Upper lobe of right lung (tissue), 1 donor: ENCODE measurements at places on chromosomes 7 and 10. TPM values are rescaled to one million over a fixed set of nuclear protein-coding genes. Genes with fewer than 3 reads are reported as not detected.

DNA sequence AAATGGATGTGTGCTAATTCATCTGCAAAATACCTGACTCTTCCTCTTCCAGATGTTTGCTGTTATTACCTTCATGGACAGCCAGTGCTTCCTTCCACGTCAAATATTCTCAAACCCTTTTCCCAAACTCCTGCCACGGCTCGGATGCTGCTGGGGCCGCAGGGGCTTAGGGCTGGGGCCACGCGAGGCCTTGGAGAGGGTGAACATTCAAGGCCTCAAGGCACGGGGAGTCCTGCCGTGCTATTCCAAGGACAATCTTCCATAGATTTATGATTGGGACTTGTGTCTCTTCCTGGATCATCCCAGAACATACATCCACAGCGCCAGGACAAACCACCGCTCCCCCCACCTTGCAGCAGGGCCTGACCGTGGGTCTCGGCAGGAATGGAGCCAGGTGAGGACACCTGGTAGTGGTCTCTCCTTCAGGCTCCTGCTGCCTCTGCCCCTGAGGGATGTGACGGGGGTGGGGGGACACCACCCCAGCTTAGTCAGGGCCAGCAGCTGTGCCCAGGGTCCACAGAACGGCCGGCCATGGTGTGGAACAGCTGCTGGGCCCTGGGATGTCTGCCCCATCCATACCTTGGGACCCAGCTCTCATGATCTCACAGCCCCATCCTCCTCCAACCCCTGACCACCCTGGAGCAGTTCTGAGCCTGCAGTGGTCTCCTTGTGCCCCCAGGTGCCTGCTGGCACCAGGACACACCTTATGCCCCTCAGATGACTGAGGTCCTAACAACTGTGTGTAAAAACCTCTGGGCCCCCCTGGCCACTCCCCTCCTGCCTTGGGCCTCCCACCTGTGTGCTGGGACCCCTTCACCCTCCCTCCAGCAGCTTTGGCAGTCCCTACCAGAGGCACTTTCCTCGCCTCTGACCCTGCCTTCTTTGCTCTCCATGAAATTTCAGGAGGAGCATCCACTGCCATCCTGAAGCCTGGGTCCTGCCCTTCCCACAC is 16.7 kb downstream of the VIPR2 start:
- no peak overlapping the region for H3K27ac ChIP-seq
- no peaks in the 10 kb centered on the region for H3K4me1 ChIP-seq
- DNase-seq, result no peak
- H3K4me3 ChIP-seq, result no peak overlapping the region
- H3K27me3 ChIP-seq, result peaks cover 15% of the 10 kb centered on the region

- no peaks in the 10 kb centered on the region for H3K36me3 ChIP-seq
- no peak for DNase-seq
- H3K27me3 ChIP-seq, result no peaks in the 10 kb centered on the region
- no peak overlapping the region for H3K4me3 ChIP-seq
- H3K27ac ChIP-seq, result no peak overlapping the region
These were observed 69.0 kb downstream of the FAM107B start for GRCh38 chr10:14705548-14706230.

The ERVW-1 gene
- not detected for total RNA-seq

The SMNDC1 gene
- 35.8 TPM for total RNA-seq

DNA sequence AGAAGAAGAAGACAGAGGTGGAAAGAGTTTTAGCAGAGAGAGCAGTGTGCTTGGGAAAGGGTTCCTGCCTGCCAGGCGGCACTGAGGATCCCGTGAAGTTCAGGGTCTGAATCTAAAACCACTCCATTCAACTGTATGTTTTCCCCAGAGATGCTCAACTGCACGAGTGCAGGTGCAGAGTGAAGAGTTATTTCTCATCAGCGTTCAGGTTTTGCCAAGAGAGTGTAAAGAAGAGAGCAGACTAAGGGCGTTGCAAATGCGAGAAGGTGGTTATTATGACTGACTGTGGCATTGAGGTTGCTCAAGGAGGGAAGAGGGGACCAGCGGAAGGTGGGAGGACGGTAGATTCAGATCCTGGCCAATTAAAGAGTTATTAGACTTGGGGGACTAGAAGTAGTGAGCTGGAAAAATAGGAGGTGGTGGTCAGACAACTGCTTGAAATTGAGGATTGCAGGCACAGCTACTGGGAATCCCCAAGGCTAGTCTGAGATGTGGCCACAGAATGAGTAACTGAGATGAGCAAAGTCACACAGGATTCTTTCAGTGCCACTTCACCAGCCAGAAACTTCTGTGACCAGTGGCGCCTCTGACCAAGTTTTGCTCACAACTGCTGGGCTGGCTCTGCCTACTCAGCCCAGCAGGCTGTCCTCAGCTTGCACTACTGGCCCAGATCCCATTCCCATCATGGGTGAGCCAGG is 29.1 kb downstream of the STRA8 start:
- H3K36me3 ChIP-seq, result no peaks in the 10 kb centered on the region
- DNase-seq, result no peak
- H3K4me1 ChIP-seq, result no peaks in the 10 kb centered on the region

- DNase-seq, result no peak
- H3K27ac ChIP-seq, result no peak overlapping the region
These were observed 111.6 kb downstream of the SGMS1 start for GRCh38 chr10:50512214-50512595.

DNA sequence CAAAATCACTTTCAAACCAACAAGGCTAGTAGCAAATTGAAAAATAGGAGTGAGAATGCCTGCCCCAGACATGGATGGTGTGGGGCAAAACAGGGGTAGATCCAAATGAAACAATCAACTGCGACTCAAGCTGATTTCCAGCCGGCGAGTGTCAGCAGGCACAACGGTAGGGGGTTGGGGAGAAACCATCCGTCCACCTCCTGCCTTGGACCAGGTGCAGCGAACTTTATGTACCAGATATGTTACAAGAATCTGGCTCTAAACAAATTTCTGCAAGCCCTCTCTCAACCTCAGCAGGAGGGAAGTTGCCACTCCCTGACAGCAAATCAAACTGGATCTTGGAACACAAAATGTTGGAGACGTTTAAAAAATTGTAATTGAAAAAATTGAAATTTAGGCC is 45.2 kb downstream of the PYROXD2 start:
- H3K36me3 ChIP-seq, result no peaks in the 10 kb centered on the region
- no peaks in the 10 kb centered on the region for H3K27me3 ChIP-seq
- no peaks in the 10 kb centered on the region for H3K4me1 ChIP-seq
- H3K27ac ChIP-seq, result no peak overlapping the region
- DNase-seq, result no peak
- no peak overlapping the region for H3K4me3 ChIP-seq

DNA sequence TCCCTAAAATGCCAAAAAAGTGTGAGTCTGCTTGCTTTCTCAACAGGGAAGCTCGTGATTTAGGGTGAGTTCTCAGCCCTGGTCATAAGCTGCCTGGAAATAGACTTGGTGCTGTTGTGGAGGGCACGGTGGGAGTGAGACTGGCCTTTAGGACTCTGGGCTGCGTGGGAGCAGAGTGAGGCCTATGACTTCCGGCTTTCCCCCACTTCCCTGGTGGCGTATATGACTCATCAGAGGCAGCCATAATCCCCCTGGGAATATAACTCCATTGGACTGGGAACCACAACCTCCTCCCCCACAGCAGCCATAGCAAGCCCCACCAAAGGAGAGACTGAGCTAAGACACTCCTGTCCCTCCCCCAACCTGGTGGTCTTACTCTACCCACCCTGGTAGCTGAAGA is 95.0 kb downstream of the PON1 start:
- H3K27ac ChIP-seq, result no peak overlapping the region
- H3K27me3 ChIP-seq, result no peaks in the 10 kb centered on the region
- no peaks in the 10 kb centered on the region for H3K36me3 ChIP-seq
- no peak overlapping the region for H3K4me3 ChIP-seq
- DNase-seq, result no peak
- no peaks in the 10 kb centered on the region for H3K4me1 ChIP-seq

- no peak overlapping the region for H3K4me3 ChIP-seq
- H3K4me1 ChIP-seq, result peaks cover 11% of the 10 kb centered on the region
- H3K27ac ChIP-seq, result no peak overlapping the region
- H3K36me3 ChIP-seq, result no peaks in the 10 kb centered on the region
These were observed 64.7 kb downstream of the GOLGA7B start for GRCh38 chr10:97914171-97914836.

DNA sequence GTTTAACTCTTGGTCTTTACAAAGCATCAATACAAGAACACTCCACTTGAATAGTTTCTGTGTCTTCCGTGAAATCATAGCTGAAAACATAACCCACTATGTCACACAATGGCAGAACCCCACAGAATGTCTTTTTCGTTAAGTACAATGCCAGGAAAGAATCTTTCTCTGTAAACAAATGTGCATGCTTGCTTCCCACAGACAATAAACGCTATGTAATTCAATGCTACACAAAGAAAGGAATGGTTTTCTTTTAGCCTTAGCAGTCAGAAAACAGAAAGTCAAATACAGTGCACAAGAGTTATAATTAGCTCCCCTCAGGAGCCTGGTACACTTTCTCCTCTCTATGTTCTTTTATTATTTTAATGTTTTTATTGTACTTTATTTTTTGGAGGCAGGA is 186.1 kb downstream of the SRPK2 start:
- H3K27ac ChIP-seq, result no peak overlapping the region
- H3K4me3 ChIP-seq, result no peak overlapping the region
- H3K4me1 ChIP-seq, result no peaks in the 10 kb centered on the region
- peaks cover 19% of the 10 kb centered on the region for H3K36me3 ChIP-seq
- no peaks in the 10 kb centered on the region for H3K27me3 ChIP-seq
- no peak for DNase-seq

DNA sequence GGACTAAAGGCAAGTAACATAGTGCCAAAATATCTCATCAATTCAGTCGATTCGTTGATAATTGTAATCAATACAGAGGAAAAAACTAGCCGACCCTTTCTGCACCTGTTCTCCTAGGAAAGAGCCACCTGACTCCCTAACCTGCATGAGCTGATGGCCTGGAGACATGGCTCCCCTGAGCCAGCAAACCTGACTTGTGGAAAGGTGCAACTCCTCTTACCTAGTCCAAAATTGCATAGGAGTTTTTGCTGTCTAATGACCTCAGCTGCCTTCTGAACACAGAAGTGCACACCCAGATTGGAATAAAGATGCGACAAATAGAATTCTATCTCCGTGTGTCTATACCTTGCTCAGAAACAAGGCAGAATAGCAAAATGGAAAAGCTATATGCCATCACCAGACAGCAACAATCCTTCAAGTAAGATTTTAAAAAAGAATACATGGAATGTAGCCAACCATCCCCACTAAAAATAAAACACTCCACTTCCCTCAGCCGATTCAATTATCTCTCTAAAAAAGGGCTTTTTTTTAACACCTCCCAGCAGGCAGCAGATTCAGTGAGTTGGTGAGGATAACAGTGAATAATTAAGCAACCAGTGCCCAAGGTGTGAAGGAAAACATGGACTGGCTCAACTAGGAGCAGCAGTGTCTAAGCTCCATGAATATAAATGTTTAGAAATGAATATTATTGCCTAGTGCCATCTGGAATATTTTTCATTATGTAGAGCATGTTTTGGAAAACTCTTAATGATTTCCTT is 26.6 kb upstream of the LMTK2 start:
- H3K27me3 ChIP-seq, result no peaks in the 10 kb centered on the region
- H3K27ac ChIP-seq, result no peak overlapping the region
- H3K36me3 ChIP-seq, result no peaks in the 10 kb centered on the region
- no peaks in the 10 kb centered on the region for H3K4me1 ChIP-seq
- no peak overlapping the region for H3K4me3 ChIP-seq
- DNase-seq, result no peak

DNA sequence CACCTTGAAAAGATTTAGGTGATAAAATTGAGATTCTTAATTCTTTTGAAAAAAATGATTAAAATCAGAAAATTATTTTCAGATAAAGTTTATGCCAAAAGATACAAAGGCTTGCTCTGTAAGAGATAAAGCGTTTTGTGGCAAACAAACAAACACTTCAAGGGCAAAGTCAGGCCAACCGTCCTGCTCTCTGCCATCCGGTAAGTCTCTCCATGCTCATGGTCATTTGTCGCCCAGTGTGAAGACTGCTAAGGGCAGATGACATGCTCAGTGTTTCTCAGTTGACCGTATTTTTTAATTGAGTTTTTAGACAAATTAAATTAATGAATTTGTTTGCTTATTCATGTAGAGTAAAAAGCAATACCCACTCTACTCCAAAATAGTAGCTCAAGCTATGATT is 60.0 kb downstream of the PTPRE start:
- no peaks in the 10 kb centered on the region for H3K27me3 ChIP-seq
- H3K4me3 ChIP-seq, result no peak overlapping the region
- no peak overlapping the region for H3K27ac ChIP-seq
- no peaks in the 10 kb centered on the region for H3K36me3 ChIP-seq
- H3K4me1 ChIP-seq, result peaks cover 8% of the 10 kb centered on the region
- DNase-seq, result no peak

DNA sequence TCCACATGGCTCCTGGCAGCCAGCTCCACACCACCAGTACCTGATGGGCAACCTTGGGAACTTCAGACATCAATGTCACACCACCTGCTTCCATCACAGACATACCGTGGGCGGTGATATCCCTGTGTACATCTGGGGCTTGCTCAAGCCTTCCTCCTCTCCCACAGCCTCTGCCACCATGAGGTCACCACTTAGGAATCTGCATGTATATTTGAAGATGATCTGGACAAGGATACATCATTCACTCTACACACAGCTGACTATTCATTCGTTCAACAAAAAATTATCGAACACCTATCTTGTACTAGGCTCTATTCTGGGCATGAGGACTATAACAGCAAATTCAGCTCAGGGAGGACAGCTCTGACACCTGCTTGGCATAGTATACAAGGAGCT is 6.8 kb downstream of the DLG5 start:
- DNase-seq, result no peak
- H3K27me3 ChIP-seq, result no peaks in the 10 kb centered on the region
- H3K27ac ChIP-seq, result no peak overlapping the region
- H3K4me3 ChIP-seq, result no peak overlapping the region
- H3K4me1 ChIP-seq, result peaks cover under 1% of the 10 kb centered on the region

The MCU gene
- 31.1 TPM for total RNA-seq

The TAC1 gene
- total RNA-seq, result not detected

The NAT16 gene
- total RNA-seq, result not detected

DNA sequence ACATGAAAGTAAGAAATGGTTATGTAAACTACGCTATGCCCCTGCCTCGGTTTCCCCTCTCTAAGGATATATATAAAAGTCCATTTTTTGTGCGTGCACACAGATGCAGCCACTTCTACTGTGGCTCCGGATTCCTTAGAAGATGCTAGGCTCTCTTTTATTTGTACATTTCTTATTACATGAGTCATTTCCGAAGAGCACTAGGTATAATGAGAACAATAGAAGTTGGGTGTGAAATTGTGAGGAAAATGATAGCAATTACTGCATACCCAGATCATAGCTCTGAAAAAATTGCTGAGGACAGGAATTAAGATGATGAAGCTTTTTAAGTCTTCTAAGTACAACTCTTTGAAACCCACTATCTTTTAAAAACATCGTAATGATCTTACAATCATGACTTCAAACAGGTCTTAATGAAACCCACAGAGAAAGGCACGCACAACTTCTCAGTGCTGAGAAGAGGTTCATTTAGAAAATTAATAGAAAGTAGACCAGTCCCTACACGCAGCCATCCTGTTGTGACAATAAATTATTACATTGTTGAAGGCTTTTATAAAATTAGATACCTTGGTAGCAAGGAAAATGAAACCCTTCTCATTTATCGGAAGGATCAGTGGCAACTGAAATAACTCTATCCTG is 96.2 kb upstream of the FGFR2 start:
- DNase-seq, result no peak
- no peaks in the 10 kb centered on the region for H3K36me3 ChIP-seq
- no peak overlapping the region for H3K4me3 ChIP-seq
- no peaks in the 10 kb centered on the region for H3K4me1 ChIP-seq
- no peaks in the 10 kb centered on the region for H3K27me3 ChIP-seq

- H3K36me3 ChIP-seq, result no peaks in the 10 kb centered on the region
- H3K27ac ChIP-seq, result no peak overlapping the region
- H3K27me3 ChIP-seq, result no peaks in the 10 kb centered on the region
- peaks cover 36% of the 10 kb centered on the region for H3K4me1 ChIP-seq
These were observed 15.3 kb downstream of the HIP1 start for GRCh38 chr7:75723444-75723843.

The GLUD1 gene
- 120 TPM for total RNA-seq
